ENCODE measurements at places on chromosomes 12 and 14.

GRCh38 chr12:94998326-94998725, 5.2 kb downstream of the NDUFA12 start:
- no peak for DNase-seq

DNA sequence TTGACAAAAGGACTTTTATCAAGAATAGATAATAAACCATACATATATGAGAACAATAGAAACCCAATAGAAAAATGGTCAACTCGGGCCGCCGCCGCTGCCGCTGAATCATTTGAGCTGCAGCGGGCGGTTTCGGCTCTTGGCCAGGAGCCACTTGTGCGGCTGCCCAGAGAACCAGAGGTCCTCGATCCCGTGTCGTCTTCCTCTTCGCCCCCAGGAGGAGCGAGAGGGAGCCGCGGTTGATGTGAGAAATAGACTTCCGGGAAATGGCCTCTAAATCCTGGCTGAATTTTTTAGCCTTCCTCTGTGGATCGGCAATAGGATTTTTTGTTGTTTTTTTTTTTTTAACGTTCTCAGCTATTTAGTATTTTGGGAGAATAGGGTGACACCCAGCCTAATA, 44.8 kb downstream of the CPSF6 start:
- DNase-seq, result peak; percentile 26

GRCh38 chr12:23751641-23752040, 197.8 kb downstream of the SOX5 start:
- no peak for DNase-seq

GRCh38 chr12:59808317-59808910, 212.6 kb downstream of the SLC16A7 start:
- DNase-seq, result no peak

DNA sequence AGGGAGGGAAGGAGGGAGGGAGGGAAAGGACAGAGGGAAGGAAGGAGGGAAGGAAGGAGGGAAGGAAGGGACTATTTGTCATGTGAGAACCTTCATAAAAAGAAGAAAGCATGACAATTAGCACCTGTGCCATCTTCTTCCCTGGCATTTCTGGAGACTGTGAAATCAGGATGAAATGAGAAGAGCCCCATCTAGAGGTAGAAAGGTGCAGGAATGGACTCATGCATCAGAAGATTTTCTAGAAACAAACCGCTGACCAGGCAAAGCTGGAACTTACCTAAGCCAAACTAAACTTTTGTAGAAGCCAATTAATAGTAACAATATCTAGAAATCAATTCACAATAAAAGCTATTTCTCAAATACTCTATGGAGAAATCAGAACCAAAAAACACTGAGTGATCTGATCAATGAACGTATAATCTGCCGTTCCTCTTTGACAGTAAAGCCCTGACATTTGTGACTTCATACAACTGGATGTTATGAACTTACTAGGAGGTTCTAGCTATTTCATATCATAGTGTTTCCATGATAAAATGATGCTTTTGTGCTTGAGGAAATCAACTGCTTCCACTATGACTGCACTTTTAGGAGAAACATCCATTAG, 24.4 kb upstream of the CRACR2A start:
- no peak for DNase-seq

DNA sequence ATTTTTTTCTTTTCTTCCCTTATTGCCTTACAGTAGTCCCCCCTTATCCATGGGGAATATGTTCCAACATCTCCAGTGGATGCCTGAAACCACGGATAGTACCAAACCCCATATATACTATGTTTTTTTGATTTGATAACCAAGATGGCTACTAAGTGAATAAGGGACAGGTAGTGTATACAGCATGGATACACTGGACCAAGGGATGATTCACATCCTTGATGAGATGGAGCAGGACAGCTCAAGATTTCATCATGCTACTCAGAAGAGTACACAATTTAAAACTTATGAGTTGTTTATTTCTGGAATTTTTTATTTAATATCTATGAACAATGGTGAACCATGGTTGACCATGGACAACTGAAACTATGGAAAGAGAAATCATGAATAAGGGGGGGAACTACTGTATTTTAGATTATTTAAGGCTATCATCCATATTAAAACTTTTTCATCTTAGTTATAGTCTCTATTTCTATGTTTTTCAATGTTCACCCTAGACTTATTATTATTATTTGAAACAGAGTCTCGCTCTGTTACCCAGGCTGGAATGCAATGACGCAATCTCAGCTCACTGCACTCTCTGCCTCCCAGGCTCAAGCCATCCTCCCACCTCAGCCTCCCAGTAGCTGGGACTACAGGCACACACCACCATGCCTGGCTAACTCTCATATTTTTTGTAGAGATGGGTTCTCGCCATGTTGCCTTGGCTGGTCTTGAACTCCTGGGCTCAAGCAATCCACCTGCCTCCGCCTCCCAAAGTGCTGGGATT, 188.0 kb upstream of the PELI2 start:
- no peak for DNase-seq

DNA sequence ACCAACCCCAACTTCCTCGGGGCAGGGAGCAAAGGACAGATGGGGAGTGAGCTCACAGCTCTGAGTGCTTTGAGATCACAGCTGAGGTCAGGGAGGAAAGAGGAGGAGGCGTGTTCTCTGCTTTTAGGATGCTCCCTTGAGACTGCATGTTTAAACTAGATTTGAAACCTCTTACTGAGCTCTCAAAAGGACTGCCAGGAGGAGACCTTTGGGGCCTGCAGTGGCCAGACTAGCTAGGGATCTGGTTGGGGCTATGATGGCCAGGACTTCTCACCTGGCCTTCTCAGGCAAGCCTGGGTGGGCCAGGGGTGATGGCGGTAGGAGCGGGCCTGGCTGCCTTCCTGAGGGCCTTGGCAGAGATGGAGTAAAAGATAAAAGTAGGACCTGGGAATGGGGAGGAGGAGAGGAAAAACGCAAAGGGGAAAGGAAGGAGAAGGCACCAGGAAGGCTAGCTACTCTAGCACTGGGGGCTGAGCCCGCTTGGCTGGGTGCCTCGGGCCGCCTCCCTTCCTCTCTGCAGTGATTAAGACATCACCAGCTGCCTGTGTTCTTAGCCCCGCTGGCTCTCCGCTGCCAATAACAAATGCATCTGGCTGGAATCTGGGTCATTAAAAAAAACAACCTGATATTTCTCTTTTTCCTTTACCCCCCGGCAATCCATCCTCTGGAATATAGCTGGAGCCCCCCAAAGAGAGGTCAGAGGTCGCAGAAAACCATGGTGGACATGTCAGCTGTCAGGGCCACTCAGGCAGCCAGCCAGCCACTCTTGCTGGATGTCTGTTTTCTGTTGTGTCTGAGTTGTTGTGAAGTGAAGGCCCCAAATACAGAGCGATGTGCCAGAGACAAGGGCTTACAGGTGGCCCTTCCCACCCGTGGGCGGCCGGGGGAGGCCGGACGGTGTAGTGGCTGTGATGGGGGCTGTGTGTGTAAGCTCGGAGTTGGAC, 141.3 kb downstream of the TSPAN9 start:
- DNase-seq, result no peak

DNA sequence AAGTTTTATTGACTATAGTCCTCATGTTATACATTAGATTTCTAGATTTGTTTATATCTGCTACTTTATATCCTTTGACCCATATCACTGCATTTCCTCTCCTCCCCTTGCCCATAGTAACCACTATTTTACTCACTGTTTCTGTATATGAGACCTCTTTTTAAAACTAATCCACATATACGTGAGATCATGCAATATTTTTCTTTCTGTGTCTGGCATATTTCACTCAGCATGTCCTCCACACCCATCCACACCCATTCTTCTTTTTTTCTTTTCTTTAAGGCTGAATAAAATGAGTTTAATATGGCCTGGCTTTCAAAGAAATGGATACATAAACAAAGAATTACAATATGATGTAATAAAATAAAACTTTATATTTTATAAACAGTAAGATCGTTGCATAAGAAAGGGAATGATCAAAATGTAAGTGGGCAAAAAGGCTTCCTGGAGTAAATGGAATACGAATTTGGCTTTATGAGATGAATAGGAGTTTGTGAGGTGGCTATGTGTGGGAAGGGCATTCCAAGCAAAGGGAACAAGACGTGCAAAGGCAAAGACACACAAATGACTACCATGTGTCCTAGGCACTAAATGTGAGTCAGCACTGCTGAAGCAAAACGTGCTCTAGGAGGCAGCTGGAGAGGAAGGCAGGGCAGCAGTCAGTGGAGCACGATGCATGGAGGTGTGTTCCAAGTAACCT, 53.2 kb upstream of the HIF1A start:
- no peak for DNase-seq

DNA sequence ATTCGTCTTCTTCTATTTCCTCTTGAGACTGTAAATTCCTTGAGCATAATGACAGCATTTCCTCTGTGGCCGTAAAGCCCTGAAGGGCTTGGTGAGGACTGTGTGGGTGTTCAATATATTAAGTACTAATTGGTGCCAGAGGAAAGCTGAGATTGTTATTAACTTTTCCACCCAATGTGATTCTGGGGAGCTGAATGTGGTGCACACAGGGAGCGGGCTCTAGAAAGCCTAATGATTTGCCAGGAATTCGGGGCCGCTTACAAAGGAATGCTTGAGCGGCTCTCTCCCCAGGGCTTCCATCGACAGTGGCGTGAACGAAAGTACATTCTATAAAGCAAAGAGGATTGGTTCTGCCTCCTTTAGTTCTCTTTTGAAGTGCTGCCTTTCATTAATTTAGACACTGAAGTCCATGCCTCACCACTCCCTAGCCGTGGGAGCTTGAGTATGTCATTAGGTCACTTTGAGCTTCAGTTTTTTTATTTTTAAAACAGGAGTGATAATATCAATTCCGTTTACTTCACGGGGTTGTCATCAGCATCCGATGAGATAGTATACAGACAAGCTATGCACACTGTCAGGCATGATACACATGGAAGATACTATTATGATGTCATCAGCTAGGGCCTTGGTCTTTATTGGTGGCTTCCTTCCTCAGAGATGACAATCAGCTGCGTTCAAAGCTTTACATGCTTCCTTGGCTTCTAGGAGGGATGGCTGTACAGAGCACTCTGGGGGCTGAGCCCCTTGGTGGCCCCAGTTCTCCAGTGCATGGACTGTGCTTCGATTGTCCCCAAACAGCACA, 11.0 kb upstream of the GSG1 start:
- DNase-seq, result no peak

- DNase-seq, result no peak
Measured at GRCh38 chr14:104460791-104461651, 118.5 kb upstream of the C14orf180 start.

- peak; percentile 70 for DNase-seq
Measured at GRCh38 chr12:8779862-8780261, 42.6 kb upstream of the A2ML1 start.

DNA sequence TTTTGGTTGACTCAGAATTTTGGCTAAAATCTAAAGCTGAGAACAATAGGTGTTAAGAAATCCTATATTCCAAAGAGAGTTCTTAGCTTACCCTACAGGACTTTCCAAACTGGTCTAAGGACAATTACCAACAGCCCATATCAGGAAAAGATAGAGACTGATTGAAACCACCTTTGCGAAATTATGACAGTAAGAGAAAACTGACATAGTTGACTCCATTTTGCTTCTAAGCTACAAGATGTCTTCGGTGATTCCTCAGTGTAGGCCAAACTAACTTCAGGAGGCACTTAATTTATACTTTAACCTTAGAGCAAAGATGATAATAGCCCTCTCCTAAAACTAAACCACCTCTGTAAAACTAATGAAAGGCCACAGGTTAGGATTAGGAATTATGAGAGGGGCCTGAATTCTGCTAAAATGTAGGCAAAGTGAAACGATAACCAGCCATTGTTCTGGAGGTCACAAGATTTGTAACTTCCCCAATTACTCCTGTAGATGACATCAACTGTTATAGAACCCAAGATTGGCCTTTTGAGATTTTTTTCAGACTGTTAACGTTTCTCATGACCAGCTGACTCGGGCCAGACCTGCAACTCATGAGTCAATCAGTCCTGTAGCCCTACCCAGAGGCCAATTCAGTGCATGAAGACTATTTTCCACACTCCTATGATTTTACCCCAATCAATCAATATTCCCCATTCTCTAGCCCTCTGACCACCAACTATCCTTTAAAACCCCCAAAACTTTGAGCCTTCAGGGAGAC, 43.0 kb downstream of the KLRG1 start:
- no peak for DNase-seq

GRCh38 chr14:38098074-38098836, 109.4 kb upstream of the SSTR1 start:
- DNase-seq, result no peak

GRCh38 chr12:55726971-55727370, 1.8 kb downstream of the CD63 start:
- DNase-seq, result no peak

GRCh38 chr12:52873832-52874572, 25.2 kb upstream of the KRT78 start:
- DNase-seq, result peak; percentile 92

GRCh38 chr14:93107453-93107852, 8.3 kb downstream of the ITPK1 start:
- DNase-seq, result no peak

DNA sequence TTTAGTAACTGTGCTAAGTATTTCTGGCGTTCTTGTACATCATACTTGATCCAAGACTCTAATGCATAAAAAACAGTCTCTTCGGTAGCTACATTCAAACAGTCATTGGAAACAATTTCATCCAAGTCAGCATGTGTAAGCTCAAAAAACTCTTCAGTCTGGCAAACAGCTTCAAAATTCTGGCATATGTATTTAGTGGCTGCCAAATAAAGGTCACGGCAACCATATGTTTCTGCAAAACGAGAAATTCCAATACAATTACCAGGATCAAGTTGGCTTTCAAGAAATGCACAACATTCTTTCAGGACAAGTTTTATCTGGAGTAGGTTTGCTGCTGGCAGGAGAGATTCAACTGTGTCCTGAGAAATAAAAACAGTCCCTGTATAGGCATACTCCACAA, 16.5 kb downstream of the KLHL28 start:
- DNase-seq, result no peak

- no peak for DNase-seq
Measured at GRCh38 chr12:19409376-19409775, 29.9 kb upstream of the AEBP2 start.

GRCh38 chr12:53004582-53004981, 1.7 kb upstream of the EIF4B start:
- no peak for DNase-seq

DNA sequence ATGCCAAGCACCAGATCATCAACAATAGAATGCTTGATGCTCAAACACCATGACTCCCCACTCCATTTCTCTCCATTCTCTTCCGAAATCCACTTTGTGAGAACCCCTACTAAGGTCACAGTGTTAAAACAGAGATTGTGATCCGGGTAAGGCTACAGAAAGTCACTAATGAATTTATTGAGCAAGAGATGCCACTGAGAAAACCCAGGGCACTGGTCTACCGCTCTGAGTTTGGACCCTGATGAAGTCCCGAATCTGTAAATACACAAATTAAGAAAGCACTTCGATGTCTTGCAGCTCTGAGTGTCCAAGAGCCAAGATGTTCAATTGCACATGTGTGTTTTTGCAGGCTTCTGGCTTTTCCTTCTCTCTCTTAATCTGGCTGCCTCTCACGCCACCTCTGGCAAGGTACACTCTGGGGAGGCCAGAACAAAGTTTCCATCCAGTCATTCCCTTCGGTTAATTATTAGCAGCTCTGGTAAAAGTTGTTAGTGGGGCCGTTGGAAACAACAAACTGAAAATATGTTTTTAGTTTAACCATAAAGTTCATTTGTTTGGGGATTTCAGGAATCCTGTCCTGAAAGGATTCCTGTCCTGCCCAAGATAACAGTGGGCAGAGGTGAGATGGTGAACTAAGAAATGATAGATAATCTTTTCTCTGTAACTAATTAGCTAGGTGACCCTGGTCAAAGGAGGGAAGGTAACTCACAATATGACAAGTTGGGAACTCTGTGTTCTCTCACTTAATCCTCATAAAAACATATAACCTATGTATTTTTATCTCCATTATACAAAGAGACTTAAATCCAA, 75.4 kb downstream of the BTG1 start:
- DNase-seq, result no peak

- DNase-seq, result no peak
Measured at GRCh38 chr14:96217376-96217913, 12.8 kb downstream of the BDKRB2 start.
